EL (cell line): ENCODE measurements at places on chromosomes 5 and 9.

- no peak for DNase-seq
Observed at GRCh38 chr5:145965804-145966203, 29.4 kb downstream of the SH3RF2 start.

GRCh38 chr5:1034421-1034905, 25.9 kb downstream of the NKD2 start:
- no peak for DNase-seq

DNA sequence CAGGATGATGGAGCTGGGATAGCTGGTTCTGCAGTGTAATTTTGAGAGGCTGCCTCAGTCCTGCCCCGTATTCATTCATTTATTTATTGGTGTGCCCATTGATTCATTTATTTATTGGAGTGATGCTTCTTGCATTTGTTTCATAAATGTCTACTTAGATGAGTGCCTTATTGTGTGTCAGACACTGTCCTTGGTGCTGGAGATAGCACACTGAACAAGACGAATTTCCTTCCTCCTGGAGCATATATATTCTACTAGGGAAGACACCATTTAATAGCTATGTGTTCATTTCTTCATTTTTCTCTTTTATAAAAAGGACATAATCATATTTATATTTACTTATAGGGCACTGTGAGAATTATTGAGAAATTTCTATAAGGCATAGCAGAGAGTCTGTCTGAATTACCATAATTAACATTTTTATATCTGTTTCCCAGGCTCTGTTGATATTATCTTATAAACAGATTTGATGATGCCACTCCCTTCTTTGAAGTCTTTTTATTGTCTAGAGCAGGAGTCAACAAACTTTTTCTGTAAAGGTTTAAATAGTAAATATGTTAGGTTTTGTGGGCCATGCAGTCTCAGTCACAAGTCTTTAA, 433.9 kb upstream of the ZNF608 start:
- DNase-seq: no peak

DNA sequence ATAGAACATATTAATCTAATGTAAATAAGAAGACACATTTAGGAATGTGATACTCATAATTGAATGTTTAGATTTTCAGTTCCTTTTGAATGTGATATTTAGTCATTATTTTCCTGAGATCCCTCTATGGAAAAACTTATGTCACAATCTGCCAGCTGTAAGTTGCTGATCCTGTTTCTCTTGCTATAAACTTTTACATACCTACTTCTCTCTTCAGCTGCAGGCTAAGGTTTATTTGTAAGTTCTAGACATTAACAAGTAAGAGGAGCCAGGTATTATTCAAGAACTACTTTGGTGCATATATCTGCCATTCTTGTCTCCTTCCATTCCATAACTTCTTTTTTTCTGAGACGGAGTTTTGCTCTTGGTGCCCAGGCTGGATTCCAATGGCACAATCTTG, 462.4 kb downstream of the PRR16 start:
- DNase-seq: no peak

DNA sequence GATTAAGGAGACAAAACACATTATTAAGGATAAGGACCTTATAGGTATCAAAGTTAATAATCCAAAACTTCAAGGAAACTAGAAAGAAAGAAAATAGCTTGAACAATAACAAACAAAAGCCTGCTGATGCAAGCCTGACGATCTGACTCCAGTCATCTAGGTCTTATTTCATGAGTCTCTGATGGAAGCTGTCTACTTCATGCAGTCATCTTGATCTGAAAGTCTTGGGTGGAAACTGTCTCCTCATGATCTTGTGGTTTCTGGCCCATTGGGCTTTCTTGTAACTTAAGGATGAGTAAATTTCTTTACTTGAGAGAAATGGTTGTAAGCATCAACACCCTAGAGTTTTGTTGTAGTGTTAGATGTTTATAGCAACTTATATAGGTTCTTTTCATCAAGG, 20.6 kb upstream of the PSIP1 start:
- no peak for DNase-seq

DNA sequence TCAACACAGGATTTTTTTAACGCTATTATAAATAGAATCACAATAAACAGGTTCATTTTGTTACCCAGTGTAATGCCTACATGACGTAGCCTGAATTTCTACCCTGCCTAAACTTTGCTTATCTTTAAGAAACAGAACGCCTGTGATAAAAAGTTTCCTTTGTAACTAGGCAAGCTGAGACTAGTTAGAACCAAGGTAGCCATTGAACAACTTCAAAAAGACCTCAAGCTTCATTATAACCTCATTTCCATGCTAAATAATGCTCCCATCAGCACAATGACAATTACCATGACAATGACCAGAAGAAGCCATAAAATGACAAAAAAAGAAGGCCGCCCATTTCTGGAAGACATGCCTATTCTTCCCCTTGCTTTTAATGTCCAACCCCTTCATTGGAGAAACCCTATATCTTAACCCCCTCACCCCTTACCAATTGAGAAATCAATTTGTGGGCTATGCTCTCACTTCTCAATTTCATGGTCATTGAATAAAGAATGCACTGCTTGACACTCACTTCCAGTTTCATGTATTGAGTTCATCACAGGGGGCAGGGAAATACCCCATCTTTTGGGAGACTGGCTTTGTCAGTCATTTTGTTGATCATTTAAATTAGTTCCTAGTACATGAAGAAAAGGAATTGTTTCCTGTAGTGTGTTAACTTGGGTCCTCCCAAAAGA, 276.8 kb downstream of the MCTP1 start:
- DNase-seq: no peak

GRCh38 chr5:166595274-166595951, 1696.0 kb upstream of the WWC1 start:
- no peak for DNase-seq
